Fibroblast of lung (primary cell): ENCODE measurements at places on chromosomes 2 and 18.
A peak's percentile ranks its signal among the peaks of the same experiment; 100 is the strongest.

DNA sequence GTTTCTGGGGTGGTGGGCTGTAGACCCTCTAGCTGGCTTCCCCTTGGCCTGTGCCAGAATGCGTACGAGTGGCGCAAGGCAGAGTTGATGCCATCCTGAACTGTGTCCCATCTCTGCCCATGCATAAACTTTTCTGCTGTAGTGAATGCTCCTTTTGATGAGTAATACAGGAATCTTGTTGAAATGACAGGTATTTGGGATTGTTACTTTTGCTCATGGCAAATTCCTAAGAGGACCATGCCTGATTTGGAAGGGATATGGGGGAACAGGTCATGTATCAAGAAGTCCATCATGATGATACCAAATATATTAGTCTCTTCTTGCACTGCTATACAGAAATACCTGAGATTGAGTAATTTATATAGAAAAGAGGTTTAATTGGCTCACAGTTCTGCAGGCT is 648.0 kb downstream of the SLC4A3 start:
- peak; percentile 69 for DNase-seq

DNA sequence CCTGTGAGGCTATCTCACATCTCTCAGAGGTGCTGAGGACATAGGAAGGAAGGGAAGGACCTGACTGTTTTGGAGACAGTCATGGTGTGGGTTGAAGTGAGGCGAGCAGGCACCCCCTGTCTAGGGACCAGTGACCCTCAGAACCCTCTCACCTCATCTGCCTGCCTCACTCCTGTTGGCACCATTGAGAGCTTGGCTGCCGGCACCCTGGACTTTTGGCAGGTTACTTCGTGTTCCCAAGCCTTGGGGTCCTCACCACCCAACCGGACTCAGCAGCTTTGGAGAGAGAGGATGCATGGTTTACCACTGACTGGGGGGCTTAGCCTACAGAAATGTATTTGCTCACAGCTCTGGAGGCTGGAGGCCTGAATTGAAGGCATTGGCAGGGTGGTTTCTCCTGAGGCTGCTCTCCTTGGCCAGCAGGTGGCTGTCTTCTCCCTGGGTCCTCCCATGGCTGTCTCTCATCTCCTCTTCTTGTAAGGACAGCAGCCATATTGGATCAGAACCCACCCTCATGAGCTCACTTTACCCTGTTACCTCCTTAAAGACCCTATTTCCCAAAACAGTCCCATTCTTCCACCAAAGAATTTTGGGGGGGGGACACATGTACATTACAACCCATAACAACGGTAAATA is 142.0 kb downstream of the TSN start:
- DNase-seq, result peak; percentile 25

DNA sequence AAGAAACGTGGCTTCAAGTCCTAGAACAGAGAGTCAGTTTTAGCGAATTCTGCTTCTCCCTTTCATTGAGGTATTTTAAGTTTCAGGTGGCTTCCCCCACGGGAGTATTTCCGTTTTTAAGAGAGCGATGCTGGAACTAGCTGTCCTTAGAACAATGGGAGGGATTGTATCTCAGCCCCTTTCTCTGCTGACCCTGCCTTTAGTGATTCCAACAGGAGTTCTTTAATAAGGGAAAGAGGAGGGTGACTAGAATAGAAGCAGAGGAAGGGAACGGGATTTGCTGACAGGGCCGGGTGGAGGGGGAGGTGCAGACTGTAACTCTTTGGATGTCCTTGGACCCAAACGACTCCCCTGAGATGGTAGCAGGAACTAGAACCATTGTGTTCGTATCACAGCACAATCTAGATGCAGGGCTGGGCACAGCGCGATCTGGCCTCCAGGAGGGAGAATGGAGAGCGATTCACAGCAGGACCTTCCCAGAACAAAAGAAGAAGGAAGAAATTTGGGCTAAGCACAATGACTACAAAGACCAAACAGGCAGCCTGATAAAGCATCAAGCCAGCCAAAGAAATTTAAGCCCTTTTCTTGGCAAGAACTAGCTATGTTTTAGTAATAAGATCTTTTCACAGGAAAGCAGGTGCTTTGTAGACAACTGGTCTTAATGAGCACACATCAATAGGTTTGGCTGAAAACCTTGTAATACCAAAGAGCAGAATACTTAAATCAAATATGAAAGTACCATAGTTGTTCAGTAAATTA is 15.8 kb upstream of the RTTN start:
- no peak for DNase-seq

DNA sequence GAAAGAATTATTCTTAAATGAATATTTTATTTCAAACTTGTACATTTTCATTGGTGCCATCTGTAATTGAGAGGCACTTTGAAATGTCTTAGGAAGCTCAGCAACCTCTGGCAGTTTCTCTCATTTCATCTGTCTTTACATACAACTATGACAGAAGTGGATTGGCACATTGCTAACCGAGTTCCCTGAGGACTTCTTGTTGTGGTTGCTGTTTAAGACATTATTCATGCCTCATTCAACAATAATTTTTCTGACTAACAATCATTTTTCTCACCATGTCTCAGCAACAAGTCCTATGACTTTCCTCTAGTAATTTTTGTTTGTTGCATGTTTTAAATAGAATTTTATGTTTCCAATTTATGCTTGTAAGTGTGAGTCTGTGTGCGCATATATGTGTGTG is 284.0 kb upstream of the CWC22 start:
- DNase-seq, result peak; percentile 23

GRCh38 chr18:12911025-12911928 is 27.2 kb upstream of the PTPN2 start:
- peak; percentile 6 for DNase-seq

GRCh38 chr2:69082430-69082997 is 69.5 kb downstream of the ANTXR1 start:
- DNase-seq, result peak; percentile 77

DNA sequence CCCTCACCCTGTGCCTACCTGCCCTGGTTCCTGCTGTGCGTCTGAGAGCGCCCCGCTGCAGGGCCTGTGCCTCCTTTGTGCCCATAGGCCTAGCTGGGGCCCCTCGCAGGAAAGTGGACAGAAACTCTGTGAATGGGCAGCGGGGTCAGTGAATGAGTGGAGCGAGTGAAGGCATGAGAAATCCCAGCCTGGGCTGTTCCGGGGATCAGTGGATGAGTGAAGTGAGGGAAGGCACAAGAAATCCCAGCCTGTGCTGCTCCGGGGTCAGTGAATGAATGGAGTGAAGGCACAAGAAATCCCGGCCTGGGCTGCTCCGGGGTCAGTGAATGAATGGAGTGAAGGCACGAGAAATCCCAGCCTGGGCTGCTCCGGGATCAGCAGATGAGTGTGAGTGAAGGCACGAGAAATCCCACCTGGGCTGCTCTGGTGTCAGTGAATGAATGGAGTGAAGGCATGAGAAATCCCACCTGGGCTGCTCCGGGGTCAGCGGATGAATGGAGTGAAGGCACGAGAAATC is 2.0 kb downstream of the COLEC11 start:
- peak; percentile 60 for DNase-seq

DNA sequence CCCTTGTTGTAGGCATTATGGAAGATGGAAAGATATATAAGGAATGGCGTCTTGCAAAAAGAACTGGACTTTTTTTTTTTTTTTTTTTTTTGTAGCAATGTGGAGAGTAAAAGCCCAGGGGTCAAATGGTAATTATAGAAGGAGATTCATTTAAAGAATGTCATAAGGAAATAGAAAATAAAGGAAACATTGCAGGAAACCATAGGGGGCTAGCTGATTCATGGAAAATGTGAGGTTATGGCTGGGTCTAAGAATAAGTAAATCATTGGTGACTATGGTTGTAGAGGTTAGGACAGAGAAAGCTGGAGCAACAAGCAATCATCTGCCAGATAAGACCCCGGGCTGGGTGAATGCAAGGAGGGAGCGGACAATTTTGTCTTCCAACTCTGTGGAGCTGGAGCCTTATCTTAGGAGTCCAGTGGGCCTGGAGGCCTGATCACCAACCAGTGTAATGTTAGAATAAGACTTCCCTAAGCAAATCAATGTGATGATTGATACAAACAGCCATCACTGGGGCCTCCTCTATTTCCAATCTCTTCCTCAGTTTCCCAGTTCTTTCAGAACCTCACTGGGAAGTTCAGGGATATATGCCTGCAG is 201.2 kb upstream of the TNP1 start:
- DNase-seq, result no peak

DNA sequence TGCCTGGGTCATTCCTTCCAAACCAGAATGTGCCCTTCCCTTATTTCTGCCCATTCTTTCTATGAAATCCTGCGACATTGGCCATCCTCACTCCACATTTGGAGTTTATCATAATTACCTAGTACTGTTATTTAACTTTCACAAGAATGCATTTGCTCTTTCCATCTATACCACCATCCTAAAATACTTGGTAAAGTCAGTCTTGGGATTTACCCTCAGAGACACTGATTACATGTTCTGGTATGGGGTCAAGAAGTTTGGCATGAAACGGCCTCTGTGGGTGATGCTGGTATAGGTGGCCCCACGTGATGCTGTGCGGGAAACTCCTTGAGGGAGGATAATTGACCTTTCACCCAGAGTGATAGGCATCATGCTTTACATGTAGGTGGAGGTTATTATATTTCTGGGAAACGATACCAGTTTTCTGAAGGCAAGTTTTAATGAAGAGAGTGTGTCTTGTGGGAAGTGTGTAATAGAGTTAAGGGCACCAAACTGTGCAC is 123.5 kb downstream of the FMNL2 start:
- no peak for DNase-seq

DNA sequence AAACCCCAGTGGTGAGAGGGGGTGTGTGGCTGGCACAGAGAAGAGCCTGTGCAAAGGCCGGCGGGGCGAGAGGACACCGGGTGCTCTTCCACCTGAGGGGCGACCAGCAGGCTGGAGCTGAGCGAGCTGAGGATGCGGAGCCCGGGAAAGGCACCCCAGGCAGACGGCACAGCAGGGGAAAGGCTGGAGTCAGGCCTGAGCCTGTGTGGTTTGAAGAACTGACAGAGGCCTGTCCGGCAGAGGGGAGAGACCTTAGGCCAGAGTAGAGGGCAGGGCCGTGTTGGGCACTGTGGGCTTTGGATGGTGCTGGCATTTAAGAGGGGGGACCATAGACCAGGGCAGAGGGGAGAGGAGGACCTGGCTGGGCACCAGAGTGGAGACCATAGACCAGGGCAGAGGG is 149.8 kb downstream of the RTP5 start:
- DNase-seq, result no peak

- no peak for DNase-seq
Observed at GRCh38 chr2:42758751-42759150, 5.2 kb downstream of the OXER1 start.

- no peak for DNase-seq
Observed at GRCh38 chr18:77049938-77050337, 82.6 kb downstream of the MBP start.

GRCh38 chr18:59520562-59521355 is 161.7 kb upstream of the LMAN1 start:
- DNase-seq, result no peak

DNA sequence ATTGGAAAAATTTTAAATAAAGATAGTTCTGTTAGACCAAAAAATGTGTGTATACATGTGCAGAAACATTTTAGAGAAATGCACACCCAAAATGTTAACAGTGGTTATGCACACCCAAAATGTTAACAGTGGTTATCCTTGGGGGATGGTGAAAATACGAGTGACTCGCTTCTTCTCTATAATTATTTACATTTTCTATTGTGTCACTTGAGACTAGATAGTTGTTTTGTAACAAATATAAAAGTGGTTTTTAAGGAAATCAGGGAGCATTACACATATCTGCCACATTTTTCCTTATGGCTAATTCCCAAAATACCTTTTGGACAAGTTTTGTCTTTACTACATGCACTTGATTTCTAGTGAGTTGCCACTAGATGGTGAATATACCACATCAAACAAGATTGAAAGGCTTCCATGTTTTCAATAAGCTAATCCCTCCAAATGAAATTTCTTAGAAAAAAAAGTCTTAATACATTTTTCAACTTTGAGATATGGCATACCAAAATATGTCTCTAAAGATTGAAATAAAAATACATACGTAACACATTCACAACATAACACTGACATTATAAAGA is 9.0 kb upstream of the HIBCH start:
- peak; percentile 48 for DNase-seq

DNA sequence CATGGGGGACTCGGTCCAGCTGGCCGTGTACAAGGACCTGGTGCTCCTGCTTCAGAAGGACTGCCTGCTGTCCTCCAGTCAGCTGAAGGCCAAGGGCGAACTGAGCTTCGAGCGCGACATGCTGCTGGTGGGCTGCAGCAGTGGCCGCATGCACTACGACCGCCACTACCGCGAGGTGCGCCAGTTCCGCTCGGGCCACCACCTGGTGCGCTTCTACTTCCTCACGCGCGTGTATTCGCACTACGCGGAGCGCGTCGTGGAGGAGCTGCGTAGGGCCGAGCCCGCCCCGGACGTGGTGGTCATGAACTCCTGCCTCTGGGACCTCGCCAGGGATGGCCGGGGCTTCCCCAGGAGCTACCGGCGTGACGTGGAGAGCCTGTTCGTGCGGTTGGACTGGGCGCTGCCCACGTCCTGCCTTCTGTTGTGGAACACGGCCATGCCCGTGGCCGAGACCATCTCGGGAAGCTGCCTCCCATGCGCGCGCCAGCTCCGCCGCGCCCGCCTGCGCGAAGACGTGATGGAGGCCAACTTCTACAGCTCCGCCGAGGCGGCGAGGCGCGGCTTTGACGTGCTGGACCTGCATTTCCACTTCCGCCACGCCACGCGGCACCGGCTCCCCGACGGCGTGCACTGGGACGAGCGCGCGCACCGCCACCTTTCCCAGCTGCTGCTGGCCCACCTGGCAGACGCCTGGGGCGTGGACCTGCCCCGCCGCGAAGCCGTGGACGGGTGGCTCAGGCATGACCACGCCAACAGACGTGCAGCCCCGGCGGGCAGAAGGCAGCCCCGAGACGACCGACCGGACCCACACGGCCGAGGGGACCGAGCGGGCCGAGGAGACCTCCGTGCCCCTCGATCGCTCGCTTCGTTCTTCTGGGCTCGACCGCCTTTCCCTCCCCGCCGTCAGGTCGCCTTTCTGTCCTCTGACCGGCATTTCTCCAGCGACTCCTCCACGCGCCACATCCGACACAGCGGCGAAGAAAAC is 293.9 kb upstream of the ERBB4 start:
- no peak for DNase-seq

DNA sequence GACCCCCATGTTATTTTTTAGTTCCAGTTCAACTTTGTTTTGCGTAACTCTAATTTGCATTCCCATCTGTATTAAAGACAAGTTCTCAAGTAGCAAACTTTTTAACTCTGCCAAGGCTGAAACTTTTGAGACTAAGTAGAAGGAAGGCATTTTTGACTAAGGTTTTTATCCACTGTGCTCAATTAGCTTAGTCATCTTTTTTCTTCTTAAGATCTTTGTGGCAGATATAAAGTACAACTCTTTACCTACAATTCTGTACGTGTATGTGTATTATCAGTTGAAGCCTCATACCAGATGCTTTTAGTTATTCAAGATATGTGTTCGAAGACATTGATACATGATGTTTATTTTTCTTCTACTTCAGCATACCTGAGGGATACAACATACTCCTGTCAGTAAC is 41.6 kb downstream of the CREB1 start:
- DNase-seq, result no peak

DNA sequence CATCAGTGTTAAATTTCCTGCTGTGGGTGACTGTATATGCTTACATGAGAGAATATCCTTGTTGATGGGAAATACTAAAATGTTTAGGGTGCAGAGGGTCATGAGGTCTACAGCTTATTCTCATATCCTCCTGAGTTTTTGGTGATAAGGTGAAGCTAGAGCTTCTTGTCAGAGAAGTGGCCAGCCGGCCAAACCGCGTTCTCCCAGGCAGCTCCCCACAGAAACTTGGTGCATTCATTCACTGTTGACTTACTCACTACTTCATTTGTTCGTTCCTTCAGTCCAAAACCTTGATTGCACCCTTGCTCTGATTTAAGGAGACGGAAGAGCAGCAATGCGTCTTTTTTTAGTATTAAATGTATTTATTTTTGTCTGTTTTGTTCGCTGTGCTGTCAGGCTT is 8.7 kb downstream of the SNED1 start:
- no peak for DNase-seq

- no peak for DNase-seq
Observed at GRCh38 chr2:221465776-221466175, 106.3 kb downstream of the EPHA4 start.
